ENCODE measurements at places on chromosomes 4 and X.

DNA sequence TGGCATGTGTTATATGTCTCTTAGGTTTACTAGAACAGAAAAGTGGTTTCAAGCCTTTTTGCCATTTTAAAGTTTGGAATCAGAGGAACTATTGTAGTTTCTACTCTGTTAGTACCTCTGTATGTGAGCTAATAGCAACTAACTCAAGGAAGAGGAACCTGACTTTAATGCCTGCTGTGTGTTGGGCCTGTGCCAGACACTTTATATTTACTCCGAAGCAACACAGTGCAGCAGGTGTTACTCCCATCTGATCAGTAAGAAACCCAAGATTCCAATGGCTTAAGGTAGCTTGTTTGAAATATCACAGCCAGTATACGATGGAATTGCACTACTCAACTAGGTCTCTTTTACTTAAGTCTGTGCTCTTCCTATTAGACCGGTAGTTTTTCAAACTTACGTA lies 79.2 kb downstream of the USP9X start:
- no peak for DNase-seq

DNA sequence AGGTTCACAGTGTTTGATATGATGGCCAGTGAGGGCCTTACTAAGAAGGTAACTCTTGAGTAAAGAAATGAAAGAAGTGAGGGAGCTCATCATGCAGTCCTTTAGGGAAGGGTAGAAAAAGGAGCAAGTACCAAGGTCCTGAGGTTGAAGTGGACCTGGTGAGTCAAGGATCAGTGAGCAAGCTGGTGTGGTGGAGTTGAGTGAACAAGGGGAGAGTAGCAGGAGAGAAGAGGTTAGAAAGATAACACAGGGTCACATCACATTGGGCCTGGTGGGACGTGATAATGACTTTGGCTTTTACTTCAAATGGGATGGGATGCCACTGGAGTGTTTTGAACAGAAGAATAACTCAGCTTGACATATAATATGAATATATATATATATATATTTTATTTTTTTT lies 44.7 kb downstream of the OSTC start:
- no peak for DNase-seq

DNA sequence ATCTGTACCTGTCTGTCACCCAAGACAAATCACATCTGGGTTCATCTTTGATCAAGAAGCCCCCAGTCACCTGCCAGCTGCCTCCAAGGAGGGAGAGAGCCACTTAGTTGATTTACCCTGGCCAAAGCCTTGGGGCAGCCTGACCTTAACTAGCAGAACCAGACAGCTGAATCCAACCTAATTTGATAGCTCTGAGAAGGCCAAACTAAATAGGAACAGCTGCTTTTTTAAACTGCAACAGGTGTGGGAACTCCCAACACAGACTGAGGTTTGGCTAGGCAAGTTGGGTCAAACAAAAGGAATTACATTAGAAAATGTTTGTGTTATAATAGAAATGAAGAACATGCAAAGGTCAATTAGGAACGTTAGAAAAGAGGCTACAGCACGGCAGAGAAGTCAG lies 375.7 kb downstream of the NLGN4X start:
- no peak for DNase-seq

- DNase-seq: no peak
These were observed 112.1 kb downstream of the ARHGAP6 start for GRCh38 chrX:11553594-11553993.

DNA sequence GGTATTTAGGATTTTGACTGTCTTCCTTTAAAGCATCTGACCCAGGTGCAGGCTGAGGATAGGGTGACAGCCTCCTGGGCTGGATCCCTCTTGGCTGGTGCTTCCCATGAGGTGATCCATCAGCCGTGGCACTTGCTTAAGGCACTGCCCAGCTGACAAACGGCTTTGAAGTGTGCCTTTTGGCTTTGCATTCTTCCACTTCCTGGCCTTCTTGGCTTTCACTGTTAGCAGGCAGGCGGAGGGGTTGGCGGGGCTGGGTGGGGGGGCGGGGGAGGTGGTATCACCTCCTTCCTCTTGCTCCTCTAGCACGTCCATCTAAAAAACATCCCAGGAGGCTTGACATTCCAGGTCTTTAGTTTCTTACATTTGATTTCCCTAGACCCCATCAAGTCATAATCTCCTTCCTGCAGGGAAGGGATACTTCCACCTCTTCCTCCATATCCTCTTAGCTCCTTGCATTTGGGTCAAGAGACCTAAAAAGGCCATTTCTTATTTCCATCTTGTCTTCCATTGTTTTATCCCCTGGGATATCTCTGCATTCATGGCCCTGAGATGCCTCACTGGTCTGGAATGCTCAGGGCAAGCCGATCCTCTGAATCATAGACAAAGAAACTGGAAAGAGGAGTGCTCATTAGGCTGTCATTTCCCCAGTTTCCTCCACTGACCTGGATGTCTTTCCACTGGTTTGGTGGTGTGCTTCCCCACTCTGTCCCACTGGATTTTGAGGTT lies 11.3 kb upstream of the APLN start:
- DNase-seq: no peak
